COLO829 (cell line): ENCODE measurements at places on chromosomes 12 and 14.
A peak's percentile ranks its signal among the peaks of the same experiment; 100 is the strongest.

DNA sequence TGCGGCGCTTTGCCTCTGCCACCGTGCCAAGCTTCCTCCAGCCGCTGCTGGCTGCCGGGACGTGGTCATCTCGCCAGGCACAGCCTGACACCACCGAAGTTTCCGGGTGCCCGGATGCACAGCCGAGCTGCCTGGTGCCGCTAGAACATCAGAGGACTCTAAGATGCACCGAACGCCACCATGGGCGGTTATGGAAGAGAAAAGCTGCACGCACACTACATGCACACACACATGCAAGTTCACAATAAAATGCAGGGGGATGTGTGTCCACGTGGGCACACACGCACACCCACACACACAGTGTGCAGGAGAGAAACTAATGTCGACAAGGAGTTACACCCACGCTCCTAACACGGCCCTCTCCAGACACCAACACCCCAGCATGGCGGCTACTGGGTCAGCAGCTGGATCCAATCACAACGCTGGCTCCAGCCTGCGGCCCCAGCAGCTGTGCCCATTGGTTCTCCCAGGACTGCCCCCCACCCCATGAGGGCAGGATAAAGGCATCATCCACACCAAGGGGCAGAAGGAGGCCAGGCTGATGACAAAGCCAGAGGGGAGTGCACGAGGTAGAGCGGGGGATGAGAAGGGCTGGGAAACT lies 82.7 kb downstream of the BCL11B start:
- no peak for DNase-seq

DNA sequence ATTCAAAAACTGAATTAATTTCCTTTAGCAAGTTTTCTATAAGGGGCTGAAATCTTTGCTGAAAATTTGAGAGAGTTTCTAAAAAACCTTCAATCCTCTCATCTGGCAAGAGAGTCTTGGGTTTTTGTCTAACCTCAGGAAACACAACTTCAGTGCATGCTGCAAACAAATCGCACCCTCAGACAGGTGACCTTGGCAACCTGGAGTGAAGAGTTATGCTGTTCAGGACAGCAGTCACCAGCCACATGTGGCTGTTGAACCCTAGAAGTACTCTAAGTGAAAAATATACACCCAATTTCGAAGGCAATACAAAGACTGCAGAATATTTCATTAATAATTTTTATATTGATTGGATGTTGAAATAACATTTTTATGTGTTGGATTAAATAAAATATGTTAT lies 184.8 kb downstream of the RPS29 start:
- no peak for DNase-seq

GRCh38 chr14:71591929-71592328 lies 340.3 kb upstream of the RGS6 start:
- peak; percentile 27 for DNase-seq

DNA sequence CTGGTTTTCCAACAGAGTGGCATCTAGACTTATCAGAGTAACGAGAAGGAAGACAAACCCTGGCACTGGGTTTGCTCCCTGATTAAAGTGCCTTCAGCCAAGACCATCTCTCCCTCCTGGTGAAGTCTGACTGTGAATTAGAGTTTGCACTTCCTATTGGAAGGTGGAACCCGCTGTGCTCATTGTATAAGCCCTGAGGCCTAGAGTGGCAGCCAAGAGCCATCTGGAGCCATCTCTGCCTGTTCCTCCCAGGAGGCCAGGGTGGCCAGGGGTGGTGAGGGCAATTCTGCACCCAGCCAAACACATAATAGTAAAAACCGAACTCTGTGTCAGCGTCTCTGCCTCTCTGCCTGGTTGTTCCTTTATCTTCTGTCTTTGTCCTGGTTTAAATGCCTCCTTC lies 25.0 kb downstream of the MFAP5 start:
- DNase-seq: no peak

DNA sequence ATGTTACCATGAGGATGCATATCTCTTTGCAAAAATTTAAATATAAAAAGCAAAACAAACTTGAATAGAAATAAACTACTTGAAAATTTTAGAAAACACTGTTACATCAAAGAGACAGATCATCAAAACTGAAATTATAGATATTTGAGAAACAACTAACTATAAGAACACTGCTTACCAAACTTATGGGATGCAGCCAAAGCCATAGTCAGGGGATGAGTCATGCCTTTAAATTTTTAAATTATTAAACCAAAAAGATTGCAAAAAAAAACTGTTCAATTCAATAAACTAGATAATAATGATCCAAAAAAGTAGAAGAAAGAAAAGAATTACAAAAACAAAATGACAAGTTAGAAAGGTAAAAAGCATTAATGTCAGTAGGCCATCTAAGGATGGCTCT lies 7.5 kb downstream of the BDKRB2 start:
- no peak for DNase-seq

DNA sequence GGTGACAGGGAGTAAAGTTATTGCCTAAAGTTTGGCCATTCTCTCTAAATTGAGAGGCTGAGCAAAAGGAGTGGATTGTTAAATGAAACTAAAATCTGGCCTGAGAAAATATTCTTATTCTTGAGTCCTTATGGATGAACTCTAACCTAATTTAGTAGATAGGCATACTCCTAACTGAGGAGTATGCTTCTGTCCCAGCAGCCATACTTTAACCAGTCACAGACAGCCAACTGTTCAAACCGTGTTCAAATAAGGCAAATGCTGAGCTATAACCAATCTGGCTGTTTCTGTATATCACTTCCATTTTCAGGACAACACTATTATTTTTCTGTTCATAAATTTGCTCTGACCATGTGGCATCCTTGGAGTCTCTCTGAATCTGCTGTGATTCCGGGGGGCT lies 75.9 kb upstream of the RERGL start:
- no peak for DNase-seq

DNA sequence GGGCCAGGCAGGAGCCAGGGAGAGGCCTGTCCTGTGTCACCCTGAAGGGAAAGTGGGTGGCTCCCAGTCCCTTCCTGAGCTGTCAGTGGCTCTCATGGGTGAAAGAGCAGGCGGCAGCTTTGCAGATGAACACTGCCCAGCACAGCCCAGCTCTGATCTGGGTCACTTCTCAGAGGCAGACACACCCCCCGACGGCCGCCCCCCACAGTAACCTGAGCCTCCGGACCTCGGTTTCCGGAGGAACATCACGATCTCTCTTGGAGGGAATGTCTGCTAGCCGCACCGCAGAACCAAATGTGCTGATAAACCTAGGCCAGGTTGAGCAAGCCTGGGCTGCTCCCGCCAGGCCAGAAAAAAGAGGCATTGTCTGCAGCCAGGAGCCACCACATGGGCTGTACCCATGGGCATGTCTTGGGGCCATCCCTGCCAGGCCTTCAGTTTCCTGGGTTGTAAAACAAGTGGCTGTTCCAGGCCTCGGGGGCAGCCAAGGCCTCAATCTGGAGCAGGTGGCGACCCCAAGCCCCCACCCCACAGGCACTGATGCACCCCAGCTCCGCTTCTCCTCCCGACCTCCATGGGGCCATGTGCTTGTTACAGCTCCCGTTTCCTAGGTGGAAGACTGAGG lies 57.6 kb downstream of the NCOR2 start:
- peak; percentile 78 for DNase-seq

DNA sequence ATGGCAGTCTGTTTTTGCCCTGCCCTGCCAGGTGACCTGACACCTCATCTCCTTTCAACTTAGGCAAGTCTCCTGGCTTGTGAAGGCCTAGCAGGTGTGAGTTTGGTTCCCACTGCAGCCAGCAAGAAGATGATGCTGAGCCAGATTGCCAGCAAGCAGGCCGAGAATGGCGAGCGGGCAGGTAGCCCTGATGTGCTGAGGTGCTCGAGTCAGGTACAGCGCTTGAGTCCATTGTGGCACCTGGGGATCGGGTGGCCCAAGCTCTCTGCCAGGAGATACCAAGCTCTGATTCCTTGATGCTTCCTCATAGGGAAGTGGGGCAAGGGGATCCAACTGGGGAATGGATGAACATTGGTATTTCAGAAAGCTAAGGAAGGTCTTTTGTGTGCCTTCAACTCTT lies 4.1 kb upstream of the CSAD start:
- DNase-seq: no peak

DNA sequence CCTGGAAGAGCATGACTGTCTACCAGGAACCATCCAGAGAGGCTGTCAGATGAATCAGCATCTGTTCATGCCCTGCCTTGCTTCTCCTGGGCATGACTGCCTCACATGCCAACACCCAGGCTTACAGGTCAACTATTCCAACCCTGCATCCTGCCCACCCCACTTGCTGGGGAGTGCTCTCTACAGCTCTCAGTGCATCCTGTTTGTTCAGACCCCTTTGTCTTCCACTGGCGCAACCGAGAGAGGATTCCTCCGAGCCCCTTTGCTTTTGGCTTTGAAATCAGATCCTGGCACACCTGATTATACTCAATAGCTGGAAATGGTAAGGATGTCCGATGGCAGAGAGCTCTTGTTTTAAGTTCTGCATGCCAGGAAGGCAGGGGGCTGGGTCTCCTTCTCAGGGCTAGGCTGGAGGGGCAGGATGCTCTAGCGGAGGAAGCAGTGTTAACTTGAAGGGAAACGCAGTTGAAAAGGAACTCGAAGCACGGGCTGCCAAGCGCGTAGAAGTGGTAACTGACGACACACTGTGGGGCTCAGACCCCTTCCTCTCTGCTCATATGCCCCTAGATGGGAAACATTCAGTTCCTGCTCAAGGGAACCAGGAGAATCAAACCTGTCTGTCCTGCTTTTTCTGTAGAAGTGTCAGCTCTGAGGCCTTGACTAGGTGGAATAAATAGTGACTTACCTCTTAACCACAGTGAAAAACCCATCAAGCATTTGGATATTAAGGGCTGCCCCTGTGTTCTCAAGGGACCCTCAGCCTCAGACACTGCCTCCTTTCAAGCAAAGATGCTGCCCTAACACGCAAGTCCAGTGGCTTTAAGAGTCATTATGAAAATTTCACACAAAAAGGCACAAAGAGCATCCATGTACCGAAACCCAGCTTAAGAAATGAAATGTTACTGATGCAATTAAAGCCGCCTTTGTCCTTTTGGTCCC lies 297.5 kb downstream of the ZFP36L1 start:
- DNase-seq: no peak

GRCh38 chr12:100127766-100128511 lies 14.7 kb downstream of the BLTP3B start:
- DNase-seq: peak; percentile 38

GRCh38 chr12:7555752-7556151 lies 52.2 kb upstream of the CD163 start:
- peak; percentile 14 for DNase-seq

GRCh38 chr12:12608557-12608957 lies 3.1 kb upstream of the CREBL2 start:
- no peak for DNase-seq

GRCh38 chr12:8120072-8120713 lies 3.2 kb upstream of the CLEC4A start:
- DNase-seq: no peak

DNA sequence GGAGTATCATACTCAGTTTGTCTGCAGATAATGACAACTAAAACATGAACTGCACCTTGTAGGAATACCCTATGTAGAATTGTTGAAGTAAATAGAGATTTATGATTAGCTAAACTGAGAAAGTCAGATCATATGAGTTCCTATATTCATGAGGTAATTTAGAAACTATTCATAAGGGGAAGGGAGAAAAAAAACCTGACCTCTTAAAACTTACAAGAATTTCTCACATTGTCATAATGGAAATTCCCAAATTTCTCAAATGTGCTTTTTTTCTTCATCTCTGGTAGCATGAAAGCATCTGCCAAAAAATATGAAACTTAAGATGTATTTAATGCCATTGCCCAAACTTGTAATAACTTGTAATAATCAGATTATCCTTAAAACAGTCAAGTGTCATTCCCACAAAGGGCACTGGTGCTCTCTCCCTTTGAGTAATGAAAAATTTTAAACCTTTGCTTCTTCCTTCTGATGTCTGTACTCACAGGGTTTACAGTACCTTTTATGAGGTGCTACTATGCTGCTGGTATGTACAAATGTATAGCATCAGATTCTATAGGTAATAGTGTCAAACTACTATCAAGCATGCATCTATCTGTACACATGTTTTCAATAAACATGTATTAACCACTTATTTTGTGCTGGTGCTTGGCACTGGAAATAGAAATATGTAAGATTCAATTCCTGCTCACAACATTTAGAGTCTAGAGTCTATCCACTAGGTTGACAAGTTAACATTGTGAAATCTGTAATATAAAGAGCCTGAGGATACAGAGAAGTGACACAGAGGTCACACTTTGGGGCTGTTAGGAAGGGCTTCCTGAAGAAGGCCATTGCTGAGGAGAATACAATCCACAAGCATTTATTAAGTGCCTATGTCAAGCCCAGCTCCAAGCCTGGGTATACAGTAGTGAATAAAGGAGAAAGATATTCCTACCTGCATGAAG lies 17.4 kb upstream of the DRAM1 start:
- no peak for DNase-seq

- DNase-seq: no peak
These were observed 48.5 kb downstream of the IFNG-AS1 start for GRCh38 chr12:68037616-68038255.

DNA sequence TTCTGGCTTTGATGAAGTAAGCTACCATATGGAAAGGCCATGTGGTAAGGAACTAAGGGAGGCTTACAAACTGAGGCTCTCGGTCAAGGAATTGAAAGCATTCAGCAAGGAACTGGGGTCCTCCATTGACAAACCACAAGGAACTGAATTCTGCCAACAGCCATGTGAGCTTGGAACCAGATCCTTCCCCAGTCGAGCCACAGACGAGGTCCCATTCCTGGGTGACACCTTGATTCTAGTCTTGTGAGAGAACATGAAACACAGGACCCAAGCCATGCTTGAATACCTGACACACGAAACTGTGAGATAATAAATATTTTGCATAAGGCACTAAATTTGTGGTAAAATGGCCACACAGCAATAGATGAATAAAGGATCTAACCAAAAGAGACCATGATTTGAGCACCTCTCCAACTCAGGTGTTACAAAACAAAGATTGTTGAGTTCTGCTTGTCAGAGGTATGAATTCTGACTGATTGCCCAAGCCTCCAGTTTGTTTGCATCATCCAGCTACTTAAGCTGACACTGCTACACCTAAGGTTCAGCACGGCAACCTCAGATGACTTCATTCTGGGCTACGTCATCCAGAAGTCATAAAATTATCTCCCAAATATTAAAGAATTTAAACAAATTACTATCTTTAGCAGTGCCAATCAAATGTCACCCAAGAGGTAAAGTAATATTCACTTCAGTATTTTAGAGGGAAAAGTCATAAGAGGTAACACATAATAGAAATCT lies 59.4 kb downstream of the GARIN6 start:
- DNase-seq: no peak

- DNase-seq: no peak
These were observed 2.4 kb upstream of the AEBP2 start for GRCh38 chr12:19436931-19437330.

DNA sequence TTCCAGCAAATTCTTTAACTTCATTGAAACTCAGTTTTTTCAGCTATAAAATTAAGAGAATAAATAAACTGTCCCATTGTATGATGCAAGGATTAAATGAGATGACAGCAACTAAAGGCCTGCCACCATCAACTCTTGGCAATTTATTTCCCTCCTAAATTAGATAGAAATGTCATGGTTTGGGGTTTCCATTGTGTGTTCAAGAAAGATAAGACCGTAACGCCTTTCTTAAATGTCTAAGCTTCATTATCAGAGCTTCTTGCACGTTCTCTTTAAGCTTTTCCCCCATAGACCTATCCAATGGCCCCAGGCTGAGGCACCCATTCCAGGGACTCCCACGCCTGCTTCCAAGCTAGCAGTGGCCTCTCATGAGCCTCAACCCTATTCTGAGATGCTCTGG lies 281.9 kb downstream of the CACNA1C start:
- no peak for DNase-seq

GRCh38 chr12:27730097-27730588 lies 19.5 kb downstream of the MRPS35 start:
- DNase-seq: no peak

- DNase-seq: no peak
These were observed 398.9 kb downstream of the EGLN3 start for GRCh38 chr14:33551963-33552362.
